MG63 (cell line): ENCODE measurements at places on chromosomes 3 and 15. TPM values are rescaled to one million over a fixed set of nuclear protein-coding genes. Genes with fewer than 3 reads are reported as not detected.

DNA sequence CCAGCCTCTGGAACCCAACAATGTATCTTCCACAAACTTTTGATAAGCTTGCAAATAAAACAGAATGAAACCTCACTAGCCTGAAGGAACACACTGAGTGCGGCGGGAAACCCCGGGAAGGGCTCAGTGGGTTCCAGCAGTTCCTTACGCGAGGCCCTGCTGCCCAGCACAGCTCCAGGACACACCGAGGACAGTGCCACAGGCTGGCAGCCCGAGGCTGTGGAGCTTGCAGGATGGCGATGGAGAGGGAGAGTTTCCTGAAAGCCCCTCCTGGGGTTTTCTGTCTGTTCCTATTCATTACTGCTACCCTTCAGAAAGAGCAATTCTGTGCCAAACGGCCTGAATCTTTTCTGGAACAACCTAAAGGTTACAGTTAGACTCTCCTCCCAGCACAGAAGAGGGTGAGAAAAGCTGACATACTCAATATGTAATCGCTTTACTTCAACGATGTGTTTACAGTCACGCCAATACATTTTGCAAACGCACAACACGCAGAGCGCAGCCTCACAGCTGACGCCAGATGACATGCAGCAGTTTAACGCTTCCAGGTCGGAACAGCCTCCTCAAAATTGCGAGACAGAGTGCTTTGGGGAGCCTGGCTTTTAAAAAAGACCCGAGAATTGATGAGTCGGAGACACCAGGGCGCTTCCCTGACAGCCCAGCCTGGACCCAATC is 57.1 kb upstream of the RPL32 start:
- DNase-seq = no peak

- no peak for DNase-seq
Observed at GRCh38 chr3:140219291-140219690, 284.3 kb downstream of the CLSTN2 start.

Gene C3orf85
- not detected in 2 replicates for total RNA-seq

DNA sequence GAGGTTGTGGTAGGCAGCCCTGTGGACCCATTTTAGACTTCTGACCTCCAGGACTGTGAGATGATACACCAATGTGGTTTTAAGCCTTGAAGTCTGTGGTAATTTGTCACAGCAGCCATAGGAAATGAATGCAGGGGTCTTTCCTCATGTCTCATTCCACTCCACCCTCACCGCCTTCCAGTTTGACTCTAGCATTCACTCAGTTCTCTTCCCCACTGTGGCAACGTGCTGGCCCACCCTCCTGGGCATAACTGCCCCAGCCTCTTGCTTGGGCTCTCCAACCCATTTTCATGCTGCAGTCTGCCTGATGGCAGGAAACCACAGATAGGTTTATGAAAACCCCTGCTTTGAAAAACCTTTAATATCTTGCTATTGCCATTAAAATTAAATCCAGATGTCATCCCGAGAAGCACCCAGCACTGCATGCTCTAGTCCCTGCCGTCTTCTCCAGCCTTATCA is 7.3 kb upstream of the TRNT1 start:
- DNase-seq = no peak

- no peak for DNase-seq
Observed at GRCh38 chr3:180189310-180189648, 152.5 kb upstream of the PEX5L start.

Gene DENND6A
- total RNA-seq = 3.6 and 17.8 TPM in 2 replicates

DNA sequence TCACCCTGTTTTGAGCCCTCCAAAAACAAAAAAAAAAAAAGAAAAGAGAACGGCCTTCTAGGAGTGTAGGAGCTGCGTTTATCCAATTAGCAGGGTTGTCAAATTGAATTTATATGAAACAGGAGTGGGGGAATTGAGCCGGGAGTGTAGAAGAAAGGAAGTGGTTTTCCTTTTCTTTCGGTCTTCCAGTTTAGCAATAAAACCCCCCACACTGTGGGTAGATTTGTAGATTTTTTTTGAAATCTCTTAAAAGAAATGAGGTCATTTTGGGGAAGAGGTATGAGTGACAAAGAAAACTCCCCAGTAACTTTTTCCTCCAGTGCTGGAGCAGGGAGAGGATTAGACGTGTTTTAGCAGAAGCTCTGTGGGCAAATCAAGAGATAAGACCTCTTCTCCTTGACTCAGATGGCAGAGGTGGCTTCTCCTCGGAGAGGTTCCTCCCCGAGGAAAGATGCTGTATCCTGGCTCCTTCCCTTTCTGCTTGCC is 30.8 kb downstream of the BOC start:
- no peak for DNase-seq

GRCh38 chr15:68693071-68693470 is 114.3 kb downstream of the CORO2B start:
- no peak for DNase-seq

GRCh38 chr3:55571913-55572312 is 84.8 kb upstream of the WNT5A start:
- DNase-seq = no peak

DNA sequence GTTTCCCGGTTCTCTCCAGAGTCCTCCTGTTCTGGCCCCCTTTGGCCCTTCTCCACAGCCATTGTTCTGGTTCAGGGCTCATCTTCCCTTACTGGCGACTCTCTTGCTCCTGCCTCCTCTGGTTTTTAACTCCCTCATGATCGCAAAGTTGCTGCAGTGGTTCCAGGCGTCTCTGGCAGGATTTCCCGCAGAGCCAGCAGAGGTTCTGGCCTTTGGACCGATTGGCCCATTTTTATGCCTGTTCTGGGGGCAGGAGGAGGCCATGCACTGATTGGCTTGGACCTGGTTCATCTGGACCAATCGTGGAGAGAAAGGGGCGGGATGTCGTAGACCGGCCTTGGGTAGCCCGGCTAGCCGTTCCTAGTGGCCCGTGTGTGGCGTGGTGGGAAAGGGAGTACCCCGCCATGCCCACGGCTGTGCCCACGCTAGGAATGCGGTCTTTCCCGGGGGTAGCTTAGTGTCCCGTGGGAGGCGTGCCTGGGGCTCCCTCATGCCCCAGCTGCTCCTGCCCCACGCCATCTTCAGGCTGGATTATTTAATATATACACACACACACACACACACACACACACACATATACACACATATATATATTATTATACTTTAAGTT is 113.4 kb downstream of the FBLN2 start:
- no peak for DNase-seq

Gene ANKDD1A
- total RNA-seq = 3.3 and 4.7 TPM in 2 replicates

Gene DISP2
- 0.37 and 0.43 TPM in 2 replicates for total RNA-seq

- no peak for DNase-seq
Observed at GRCh38 chr3:190382082-190382481, 5.9 kb upstream of the CLDN16 start.

DNA sequence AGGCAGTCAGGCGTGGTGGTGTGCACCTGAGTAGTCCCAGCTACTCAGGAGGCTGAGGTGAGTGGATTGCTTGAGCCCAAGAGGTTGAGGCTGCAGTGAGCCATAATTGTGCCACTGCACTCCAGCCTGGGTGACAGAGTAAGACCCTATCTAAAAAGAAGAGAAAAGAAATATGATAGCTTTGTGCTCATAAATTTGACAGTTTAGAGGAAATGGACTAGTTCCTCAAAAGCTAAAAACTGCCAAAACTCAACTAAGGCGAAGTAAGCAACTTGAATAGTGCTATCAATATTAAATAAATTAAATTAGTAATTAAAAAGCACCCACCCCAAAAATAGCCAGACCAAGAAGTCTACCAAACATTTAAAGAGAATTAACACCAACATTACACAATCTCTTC is 24.5 kb upstream of the SLC15A2 start:
- no peak for DNase-seq

Gene ZCWPW2
- not detected in 2 replicates for total RNA-seq
